Neural crest cell (in vitro differentiated cells): ENCODE measurements at places on chromosomes 2 and 18.

- DNase-seq: no peak
Measured at GRCh38 chr18:21331065-21331464, 89.0 kb downstream of the GREB1L start.

DNA sequence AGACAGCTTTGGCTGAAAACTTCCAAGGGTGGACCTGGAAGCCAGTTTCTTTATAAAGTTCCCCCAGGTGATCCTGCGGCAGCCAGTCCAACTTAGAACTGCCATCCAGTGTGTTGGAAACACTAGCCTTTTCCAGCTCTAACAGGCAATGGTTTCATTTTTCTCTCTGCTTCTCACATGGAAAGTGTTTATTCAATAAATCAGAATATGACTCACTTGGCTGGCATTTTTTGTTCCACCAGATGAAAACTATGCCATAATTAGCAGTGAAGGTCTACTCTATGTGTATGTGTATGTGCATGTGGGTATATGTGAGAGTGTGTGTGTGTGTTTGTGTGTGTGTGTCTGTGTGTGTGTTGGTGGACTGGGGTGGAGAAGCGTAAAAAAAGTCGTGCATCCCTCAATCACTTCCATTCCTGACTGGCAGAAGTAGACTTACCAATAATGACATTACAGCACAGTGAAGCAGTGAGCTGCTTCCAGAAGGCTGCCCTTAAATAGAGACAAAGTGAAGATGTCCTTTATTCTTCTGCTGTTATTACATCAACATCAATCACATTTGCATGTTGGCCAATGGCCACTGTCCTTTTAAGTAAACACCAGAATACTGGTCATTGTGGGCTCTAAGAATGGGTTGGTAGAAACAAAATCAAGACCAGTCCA, 90.9 kb upstream of the SETBP1 start:
- DNase-seq: no peak

- no peak for DNase-seq
Measured at GRCh38 chr2:128818704-128819491, 500.2 kb upstream of the HS6ST1 start.

GRCh38 chr2:201859949-201860348, 53.6 kb downstream of the CDK15 start:
- no peak for DNase-seq

GRCh38 chr2:158724803-158725381, 70.2 kb upstream of the DAPL1 start:
- no peak for DNase-seq

DNA sequence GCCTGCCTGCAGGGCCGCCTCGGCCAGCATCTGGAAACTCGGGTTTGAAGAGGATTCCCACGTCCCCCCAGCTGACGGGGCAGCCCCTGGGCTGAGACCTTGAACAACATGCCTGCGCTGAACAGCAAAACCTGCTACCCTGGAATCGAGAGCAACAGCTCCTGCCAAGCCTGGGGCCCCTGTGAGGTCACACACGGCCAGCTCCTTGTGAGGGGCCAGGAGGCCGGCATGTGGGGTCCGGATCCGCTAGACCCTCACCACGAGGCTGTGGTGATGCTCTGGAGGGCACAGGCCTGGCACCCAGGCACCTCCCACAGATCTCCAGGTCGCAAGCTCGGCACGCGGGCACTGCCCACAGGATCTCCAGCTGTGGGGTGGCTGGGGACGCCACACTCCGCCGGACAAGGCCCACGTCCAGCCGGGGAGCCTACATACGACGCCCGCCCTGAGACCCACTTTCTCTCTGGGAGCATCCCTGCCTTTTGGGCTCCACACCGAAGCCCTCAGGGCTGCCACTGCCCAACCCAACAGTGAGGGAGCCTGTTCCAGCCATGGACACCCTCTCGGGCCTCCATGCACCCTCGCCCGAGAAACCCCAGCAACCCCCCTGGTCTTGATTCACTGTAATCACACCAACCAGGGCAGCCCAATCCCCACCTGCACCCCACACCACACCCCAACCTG, 34.1 kb downstream of the SLC66A2 start:
- no peak for DNase-seq

DNA sequence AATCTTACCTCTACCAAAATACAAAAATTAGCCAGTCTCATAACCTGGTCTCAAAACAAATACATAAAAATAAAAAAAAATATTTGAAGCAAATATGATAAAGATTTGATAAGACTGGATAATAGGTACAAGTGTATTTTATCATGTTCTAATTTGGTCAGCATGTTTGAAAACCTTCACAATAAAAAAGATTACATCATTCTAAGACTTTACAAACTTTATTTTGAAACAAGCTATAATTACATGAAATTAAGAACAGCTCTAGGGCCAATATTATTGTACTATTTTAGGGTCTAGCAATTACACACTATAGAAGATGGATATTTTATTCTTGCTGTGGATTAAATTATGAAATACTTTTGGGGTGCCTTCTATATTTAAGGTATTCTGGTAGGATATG, 29.4 kb upstream of the MCM6 start:
- DNase-seq: no peak

- DNase-seq: no peak
Measured at GRCh38 chr2:45909677-45910191, 258.3 kb downstream of the PRKCE start.

DNA sequence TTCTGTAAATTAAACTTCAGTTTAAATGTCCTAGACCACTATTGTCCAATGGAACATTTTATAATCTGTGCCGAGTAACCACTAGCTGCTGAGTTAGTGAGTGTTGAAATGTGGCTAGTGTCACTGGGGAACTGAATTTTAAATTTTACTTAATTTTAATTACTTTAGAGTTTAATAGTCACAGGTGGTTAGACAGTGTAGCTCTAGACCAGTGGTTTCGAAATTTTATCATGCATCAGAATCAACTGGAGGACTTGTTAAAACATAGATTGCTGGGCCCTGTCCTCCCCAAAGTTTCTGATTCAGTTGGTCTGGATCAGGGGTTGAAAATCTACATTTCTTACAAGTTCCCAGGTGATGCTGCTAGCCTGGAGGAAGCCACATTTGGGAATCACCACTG, 110.4 kb downstream of the FMNL2 start:
- DNase-seq: no peak
